ELR (cell line): ENCODE measurements at places on chromosomes 13 and 19.

GRCh38 chr13:51284339-51284738, 55.2 kb upstream of the SERPINE3 start:
- DNase-seq: no peak

DNA sequence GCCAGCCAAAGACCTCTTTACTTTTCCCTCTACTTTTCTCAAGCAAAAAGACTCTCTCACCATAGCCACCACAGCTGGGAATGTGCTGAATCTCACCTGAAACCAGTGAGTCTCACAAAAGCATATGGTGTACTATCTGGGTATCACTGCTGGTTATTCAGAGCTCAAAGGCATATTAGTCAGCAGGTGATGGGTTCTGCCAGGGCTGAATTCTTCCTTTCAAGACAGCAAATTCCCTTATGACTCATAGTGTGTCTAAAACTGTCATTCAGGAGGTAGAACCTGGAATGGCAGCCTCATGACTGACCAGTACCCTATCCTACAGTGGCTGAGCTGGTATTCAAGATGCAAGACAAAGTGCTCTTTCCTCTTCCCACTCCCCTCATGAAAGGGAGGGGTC, 2859.1 kb downstream of the PCDH9 start:
- DNase-seq: peak; percentile 84

- DNase-seq: no peak
These were observed 367.9 kb downstream of the LIG4 start for GRCh38 chr13:107847406-107847805.

GRCh38 chr19:49497047-49497788, 984 bp downstream of the RPS11 start:
- DNase-seq: peak; percentile 76

- DNase-seq: no peak
These were observed 709.0 kb upstream of the ARGLU1 start for GRCh38 chr13:107276936-107277335.

DNA sequence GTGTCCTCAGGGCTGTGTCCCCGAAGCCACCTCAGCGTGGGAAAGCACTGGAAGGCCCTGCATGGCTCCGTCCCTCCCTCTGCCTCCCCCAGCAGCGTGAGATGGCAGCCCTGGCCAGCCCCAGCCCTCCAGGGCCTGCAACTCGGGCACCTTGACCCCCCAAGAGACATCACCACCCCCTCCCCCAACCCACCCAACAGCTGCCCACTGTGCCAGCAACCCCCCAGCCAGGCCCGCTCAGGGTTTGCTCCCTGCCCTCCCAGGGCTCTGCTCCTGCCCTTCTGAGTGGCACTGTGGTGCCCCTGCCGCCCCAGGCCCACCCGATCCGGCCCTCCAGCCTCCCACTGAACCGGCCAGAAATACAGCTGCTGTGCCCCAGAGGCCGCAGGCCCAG, 1.5 kb upstream of the ASPDH start:
- no peak for DNase-seq

DNA sequence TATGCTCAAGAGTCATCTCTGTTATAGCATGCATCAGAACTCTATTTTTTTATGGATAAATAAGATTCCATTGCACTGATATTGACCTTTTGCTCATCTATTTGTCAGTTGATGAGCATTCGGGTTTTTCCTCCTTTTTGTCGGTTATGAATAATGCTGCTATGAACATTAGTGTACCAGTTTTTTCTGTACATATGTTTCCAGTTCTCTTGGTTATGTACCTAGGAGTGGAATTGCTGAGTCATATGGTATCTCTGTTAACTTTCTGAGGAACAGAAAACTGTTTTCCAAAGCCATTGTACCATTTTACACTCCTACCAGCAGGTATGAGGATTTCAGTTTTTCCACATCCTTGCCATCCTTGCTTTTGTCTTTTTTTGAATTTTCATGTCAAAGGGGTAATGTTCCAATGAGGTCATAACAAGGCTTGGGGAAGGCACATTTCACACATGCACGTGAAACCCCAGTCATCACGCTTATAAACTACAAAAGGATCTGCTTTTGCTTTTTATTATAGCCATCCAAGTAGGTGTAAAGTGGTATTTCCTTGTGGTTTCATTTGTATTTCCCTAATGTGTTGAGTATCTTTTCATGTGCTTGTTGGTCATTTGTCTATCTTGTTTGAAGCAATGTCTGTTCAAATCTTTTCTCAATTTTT, 14.6 kb downstream of the KBTBD7 start:
- DNase-seq: peak; percentile 78

GRCh38 chr19:32041681-32042292, 303.6 kb upstream of the ZNF507 start:
- peak; percentile 7 for DNase-seq

- DNase-seq: no peak
These were observed 3.4 kb upstream of the FLT3LG start for GRCh38 chr19:49470615-49470978.

DNA sequence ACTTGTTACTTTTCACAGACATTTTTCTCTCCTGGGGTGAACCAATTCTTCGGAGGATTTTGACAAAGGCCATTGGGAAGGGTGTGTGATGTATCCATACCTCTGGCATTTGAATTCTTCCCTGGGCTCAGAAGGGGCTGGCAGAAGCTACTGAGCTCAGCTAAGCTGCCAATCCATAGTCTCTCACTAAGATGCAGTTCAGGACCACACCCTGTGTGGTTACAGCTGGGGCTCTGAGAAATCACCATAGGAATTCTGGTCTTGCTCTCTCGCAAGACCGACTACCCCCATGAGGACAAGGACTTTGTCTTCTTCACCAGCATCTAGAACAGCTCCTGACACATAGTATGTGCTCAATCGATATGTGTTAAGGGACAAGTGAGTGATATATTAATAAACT, 6.0 kb downstream of the C13orf42 start:
- no peak for DNase-seq

DNA sequence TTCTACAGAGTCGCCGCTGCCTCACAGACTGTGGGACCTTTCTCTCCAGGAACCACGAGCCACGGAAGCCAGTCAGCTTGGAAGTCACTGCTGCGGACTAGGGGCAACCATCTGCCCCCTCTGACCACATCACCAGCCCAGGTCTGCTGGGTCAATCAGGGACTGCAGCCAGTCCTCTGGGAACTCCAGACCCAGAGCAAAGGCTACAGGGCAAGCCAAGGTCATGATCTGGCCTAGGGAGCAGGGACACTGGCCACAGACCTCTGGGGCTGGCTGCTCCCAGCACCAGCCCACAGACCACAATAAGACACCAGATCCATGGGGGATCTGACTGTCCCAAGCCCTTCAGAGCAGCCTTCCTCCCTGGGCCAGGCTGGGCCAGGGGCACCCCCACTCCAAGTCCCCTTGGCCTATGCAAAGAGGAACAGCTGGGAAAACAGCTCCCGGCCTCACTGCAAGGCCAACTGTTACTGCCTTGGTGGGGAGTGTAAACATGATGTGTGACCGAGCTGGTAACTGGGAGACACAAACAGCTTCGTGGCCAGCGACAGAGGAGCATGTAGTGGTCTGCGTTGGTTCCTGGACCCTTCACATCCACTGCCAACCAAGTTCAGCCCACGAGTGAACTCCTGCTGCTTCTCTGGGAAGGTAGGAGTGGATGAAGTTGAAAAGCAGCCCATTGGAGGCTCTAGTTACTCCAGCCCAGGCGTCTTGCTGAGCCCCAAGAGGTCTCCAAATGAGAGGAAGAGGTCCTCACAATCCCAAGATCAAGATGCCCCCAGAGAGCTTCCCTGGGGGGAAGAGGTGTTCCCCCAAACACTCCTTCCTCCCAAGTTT, 1.5 kb downstream of the AKT2 start:
- DNase-seq: no peak
